MG63 (cell line): ENCODE measurements at places on chromosomes 12 and 14.

- no peak for DNase-seq
These were observed 266.4 kb upstream of the RGS6 start for GRCh38 chr14:71665781-71666180.

DNA sequence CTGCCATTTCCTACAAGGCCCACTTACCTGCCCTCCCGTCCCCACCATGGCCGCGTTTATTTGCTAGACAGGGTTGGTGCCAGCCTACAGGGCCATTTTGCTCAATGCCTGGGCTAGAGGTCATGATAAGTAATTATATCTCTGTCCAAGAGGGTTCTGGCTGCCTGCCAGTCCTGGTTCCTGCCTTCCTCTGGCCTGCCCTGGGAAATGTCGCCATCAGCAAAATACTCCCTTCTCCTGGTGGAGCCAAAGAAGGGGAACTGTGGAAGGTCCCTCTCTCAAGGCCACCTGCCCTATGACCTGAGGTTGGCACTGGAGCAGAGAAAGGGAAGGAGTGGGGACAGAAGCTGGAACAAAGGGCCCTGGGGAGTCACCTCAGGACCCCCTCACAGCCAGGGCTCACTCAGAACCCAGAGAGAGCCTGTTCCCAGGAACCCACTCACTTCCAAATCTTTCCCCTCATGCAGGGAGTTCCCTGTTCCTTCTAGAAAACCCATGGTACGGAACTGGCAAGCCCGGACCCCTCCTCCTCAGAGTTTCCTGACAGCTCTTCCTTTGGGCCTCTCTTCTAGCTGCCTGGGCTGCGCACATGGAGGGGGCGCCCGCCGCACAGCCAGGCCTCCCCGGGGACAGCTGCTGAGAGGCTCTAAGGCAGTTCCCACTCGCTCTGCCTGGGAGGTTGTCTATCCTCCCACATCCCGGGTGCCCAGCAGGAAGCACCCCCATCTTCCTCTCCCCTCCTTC, 280.5 kb downstream of the DPF3 start:
- peak; percentile 52 for DNase-seq

DNA sequence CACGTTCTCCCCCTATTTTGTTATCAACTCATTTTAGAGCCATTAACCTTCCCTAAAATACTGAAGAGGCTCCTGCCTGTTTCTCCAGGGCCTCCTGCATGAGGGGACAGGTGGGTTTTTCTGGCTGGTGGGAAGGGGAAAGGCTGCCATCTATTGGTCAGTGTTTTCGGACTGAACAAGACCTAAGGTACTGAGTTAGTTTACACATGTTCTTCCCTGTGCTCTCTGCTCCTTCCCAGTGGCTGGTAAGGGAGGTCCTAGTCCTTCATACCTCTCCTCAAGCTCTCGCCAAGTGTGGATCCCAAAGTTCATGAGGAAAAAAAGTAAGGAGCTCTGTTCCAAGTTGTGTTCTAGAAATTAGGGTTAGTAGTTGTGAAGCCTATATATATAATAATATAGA, 357.5 kb downstream of the FSCB start:
- peak; percentile 3 for DNase-seq

DNA sequence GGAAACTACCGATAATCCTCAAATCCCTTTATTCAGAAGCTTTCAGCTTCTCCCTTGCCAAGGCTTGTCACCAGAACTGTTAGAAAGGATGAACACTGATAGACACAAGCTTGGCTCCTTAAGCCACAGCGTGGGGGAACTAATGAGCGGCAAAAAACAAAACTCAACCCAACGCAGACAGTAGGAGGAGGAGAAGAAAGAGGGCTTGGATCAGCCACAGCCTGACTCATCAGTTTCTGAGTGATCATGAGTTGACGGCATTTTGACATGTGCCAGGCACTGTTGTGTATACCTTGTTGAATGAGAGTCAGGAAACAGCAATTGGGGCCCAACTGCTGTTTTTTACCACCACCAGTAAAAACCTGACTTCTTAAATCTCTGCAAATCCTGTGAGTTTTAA, 23.7 kb downstream of the PLXNC1 start:
- peak; percentile 71 for DNase-seq

DNA sequence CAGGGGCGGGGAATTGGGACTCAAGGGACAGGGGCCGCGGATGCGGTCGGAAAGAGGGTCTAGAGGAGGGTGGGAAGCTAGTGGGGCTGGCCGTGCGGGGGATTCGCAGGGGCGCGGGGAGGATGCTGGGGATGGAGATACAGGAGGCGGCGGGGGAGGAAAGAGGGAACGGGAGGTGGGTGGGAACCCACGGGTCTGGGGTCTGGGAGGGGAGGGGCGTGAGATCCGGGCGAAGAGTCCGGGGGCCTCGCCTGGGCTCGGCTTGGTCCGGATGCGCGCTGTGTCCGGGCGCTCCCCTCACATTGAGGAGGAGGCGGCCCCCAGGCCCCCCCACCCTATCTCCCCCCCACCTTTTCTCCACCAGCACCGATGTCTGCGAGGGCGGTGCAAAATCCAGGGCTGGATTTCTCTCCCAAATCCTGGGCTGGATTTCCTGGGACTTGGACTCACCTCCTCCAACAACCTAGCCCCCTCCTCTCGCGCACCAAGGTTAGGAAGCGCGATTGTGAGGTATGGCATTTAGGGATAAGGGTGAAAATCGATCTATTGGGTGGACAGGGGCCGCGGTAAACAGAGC, at the start of gene AGAP2:
TSS of gene AGAP2 (minus strand) at position 82 of the 577 bp plus-strand sequence. CDS start 496 bp downstream, outside the sequence.
- no peak for DNase-seq

GRCh38 chr14:68374682-68375081, 418.2 kb downstream of the ZFP36L1 start:
- no peak for DNase-seq

DNA sequence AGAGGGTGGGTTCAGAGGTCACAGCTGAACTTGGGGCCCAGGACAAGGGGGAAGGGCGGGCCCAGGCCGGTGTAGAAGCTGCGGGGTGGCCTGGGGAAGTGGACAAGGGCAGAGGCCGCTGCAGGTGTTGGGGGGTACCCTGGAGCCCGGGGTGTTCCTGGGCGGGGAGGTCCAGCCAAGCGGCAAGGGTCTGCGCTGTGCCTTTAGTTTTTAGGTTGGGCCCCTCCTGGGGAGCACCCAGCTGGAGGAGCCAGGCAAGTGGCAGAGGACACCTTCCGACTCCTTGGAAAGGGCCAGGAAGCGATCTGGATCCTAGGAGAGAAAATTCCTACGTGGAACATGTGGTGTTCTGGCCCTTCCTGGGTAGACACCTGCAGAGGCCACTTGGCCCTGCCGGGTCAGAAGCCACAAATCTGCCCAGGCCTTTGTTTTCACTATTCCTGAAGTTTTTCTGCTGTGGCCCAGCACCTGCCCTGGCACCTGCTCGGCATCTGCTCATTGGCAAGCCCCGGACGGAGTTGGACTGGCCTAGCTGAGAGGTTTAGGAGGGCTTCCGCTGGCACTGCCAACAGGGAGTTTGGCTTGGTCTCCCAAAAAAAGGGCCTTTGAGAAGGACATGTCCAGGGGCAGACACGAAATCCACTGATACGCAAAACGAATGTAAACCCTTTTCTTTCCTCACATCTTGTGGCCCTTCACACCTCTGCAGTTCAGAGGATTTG, 61.1 kb downstream of the SMUG1 start:
- no peak for DNase-seq

DNA sequence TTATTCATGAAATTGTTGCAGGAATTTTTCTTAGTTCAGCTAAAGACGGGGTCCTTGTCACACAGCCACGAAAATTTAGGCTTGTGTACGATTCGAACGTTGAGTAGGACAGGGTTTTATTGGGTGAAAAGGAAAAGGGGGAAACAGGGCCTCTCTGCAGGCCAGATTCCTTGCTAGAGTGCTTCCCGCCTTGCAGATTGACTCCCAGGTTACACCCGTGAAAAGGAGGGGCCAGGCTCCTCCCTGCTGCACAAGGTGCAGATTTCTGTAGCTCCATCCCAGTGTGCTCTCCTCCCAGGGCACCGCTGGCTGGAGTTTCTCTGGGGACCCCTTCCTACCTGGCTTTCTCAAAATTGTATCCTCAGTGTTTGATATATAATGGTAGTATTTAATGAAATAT, 221.5 kb downstream of the ERC1 start:
- no peak for DNase-seq

DNA sequence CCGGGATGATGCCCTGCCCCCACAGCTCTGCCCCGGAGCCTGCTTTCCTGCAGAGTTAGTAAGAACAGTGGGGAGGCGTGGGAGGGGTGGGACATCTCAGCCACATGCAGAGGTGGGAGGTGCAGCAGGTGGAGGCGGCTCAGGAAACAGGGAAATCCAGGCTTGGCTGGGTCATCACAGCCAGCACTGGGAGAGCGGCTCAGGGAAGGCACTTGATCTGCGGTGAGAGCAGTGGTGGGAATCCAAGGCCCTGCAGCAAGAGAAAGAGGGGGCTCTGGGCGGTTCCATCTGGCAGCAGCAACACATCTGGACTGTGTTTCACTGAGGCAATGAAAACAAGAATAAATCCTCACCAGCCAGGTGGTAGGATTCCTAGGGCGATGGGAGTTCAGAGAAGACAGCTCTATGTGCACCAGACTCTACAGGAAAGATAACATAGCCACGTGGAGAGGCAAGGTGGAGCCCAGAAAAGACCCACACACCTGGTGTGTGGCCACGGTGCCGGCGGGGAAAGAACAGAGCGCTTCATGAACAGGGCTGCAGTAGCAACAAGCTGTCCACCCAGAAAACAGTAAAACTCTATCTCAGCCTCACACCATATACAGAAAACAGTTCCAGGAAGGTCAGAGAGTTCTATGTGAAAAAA, 57.6 kb downstream of the CCDC85C start:
- DNase-seq: no peak

GRCh38 chr14:39868949-39869348, 436.7 kb upstream of the FBXO33 start:
- DNase-seq: no peak

DNA sequence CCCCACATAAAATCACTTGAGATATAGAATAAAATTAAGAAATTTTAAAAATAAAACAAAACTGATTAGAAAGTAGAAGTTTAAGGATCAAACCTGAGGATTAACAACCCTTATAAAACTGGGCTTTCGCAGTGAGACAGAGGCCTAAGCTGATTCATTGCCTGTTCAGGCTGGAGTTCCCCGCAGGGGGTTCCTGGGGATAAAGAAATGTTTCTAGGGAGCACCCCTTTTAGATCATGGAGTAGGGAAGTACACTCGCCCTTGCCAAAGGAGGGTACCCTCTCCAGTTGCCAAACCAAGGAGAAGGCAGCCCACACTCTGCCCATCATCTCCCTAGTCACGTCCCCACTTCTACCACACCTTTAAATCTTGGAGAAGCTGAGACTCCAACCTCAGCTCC, 6.8 kb downstream of the GLIPR1 start:
- DNase-seq: no peak

GRCh38 chr12:92191061-92191460, 45.4 kb upstream of the BTG1 start:
- DNase-seq: no peak

DNA sequence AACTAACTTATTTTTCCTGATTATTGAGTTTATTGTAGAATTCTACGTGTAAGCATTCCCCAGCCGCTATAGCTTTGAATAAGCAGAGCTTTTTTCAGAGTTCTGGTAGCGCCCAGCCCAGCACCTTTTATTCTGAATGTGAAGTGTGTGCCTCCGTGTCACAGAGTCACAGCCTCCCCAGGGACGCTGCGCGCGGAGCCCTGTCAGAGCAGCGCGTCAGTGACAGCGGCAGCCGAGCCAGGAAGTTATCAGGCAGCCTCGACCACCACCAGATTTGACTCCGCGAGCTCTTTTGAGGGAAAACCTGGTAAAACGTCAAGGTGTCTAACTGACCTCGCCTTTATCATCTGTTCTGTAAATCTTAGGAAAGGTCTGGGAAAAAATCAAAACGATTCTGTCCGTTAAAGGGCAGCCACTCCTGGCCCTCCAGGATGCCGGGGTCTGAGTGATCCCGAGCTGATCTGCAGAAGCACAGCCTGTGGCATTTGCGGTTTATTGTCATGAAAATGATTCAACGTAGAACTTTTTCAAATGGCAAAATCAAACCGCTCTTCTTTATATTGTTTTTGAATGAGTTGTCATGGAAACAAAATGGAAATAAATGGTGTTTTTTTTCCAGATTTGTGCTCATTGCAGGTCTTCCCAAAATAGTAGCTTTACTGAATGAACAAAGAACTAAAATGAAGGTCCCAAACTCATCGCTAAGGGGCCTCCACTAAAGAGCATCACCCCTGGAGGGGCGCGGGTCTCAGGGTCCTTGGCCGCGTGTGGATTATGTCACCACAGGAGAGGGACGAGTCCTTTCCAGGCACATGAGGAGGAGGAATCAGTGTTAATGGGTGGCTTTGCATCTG, 43.1 kb upstream of the MMP17 start:
- no peak for DNase-seq

DNA sequence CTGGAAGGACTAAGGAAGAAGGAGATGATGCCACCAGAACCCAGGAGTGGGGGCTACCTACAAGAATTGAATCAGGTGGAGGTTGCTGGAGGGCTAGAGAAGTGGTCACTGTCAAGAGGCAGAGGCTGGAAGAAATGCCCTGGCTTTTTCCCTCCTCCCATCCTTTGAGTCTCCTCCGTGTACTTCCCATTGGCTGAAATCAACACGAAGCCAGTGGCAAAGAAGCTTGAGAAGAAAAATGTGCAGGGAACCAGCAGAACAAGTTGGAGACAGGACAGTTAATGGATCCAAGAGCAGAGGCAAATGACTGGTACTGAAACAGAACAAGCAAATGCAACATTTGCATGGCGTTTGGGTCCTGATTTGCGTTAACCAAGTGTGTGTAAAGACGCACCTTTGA, 9.1 kb upstream of the FBLN5 start:
- DNase-seq: no peak

- DNase-seq: no peak
These were observed 28.1 kb upstream of the TTC7B start for GRCh38 chr14:90844321-90844720.

DNA sequence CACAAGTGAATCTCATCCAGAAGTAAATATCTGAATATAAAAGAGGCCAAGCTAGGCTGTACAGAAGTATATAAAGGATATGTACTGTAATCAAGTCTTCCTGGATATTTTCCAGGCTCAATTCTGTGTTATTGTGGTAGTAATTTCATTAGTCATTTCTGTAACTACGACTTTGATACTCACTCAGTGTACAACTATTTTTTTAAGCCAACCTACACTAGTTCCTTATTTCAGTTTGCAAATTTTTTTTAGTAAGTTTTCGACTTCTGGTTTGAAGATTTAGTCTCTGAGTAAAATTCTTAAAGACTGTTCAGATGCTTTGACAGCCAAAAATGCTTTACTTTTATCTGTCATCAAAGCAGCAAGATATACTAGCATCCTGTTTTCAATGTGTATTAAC, 130.8 kb downstream of the CAPZA3 start:
- no peak for DNase-seq

DNA sequence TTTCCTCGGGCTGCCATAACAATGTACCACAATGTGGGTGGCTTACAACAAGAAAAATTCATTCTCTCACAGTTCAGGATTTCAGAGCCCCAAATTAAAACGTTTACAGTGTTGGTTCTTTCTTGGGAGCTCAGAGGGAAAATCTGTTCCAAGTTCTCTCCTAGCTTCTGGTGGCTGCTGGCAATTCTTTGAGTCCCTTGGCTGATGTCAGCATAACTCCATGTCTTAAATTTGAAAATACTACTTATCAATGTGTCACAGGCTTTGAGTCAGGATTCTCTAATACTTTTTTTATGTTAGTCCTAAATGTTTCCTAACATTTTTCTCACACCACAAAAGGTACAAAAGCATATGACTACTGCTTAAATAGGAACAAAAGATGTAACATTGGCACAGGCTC, 198.4 kb upstream of the ATXN7L3B start:
- no peak for DNase-seq

- DNase-seq: peak; percentile 23
These were observed 6.2 kb downstream of the FOXJ2 start for GRCh38 chr12:8038659-8039114.

GRCh38 chr12:23880988-23881387, 68.5 kb downstream of the SOX5 start:
- no peak for DNase-seq
